ENCODE measurements at places on chromosomes 12 and 14. TPM values are rescaled to one million over a fixed set of nuclear protein-coding genes. Genes with fewer than 3 reads are reported as not detected.

GRCh38 chr14:54355698-54356097, 41.1 kb upstream of the CDKN3 start:
- no peak for DNase-seq

GRCh38 chr12:132669166-132669879, 17.8 kb downstream of the POLE start:
- DNase-seq = no peak

DNA sequence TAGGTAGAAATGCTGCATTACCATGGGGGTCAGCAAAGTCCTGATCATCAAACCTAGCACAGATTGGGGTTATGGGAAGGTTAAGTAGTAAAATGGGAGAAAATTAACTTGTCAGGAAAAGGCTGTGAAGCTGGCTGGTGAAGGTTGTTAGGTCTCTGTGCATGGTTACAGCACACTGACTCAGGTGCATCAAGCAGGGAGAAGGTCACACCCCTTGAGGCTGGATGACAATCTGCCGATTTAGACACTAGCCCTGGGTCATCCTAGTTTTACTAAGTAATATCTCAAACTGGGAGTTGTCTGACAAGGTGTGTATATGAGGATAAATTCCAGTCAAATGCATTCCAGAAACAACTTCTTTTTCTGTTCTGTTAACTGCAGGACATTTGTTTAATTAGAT, 271.1 kb upstream of the LRIG3 start:
- DNase-seq = no peak

GRCh38 chr12:38905480-38906351, at the start of gene CPNE8:
CPNE8 (minus strand) TSS chr12:38905591; CDS start chr12:38905534, 57 bp downstream.
- peak; percentile 4 for DNase-seq

DNA sequence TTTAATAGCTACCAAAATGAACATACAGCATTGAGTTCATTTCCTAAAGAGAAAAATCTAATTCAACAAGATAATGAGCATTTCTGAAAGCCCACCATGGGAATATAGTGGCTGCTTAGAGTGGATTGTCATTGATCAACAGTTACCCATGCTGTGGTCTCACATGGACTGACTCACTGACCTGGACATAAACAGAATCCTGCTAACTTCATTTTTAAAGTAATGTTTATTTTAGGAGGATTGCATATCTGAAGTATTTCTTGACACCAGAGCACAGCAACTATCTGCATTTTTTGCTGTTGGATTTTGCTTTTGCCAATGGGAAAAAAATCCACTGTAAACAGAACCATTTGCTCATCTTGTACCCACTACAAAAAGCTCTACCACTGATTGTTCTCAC, 71.7 kb downstream of the KCNC2 start:
- DNase-seq = no peak

- no peak for DNase-seq
Observed at GRCh38 chr12:48078901-48079300, 27.0 kb downstream of the SENP1 start.

DNA sequence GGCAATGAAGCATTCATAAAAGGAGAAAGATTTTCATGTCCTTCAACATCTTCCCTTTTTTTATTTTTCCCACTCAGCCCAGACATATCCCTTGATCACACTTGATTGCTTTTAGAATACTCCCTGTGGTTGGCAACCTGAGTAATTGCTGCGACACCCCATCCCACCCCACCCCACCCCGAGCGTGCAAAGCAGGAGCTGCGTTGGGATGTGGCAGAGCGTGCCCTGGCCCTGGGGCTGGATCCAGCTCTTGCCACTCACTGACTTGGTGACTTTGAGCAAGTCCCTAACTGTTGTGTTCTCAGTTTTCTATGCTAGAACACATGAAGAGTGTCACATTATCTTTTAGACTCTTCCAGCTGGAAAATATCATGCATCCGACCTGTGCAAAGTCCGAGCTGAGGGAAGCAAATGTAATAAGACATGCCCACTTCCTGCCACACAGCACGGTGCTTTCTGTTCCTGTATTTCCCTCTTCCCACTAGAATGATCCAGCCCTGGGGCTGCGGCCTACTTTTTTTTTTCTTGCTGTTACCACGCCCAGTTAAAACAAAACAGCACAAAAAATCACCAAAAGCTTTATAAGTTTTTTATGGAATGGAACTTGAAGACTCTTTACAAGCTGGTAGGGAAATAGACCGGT, 4.0 kb downstream of the ASCL4 start:
- no peak for DNase-seq

DNA sequence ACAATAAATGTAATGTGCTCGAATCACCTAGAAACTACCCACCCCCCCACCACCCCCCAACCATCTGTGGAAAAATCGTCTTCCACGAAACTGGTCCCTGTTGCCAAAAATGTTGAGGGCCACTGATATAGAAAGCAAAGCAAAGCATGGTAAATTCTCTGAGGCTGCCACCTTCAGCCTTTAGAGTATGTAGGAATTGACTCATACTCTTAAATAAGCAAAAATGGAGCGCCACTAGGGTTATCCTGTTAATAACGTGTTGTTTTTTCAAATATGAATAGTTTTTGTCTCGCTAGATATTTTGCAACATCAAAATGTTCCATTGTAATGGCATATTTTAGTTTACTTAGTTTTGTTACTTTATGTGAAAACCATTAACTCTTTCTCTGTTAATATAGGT, 18.2 kb downstream of the DYNC1H1 start:
- no peak for DNase-seq

DNA sequence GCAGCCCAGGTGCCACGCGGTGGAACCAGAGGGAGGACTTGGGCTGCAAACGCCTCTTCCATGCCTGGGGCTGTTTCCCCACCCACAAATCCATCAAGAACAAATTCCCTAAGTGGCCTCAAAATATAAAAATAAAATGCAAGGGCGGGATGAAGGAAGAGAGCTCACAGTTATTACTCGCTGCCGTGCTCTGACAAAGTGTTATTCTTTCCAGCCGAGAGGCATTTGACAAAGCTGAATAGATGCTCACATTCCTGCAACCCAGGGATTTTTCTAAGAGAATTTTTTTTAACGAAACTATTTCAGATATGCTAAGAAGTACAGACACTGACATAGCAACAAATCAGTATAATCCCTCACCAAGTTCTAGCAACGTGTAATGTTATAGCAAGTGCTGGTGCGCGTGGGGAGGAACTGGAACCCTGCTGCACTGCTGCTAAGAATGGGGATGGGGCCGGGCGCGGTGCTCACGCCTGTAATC, 70.7 kb downstream of the SCARB1 start:
- no peak for DNase-seq

DNA sequence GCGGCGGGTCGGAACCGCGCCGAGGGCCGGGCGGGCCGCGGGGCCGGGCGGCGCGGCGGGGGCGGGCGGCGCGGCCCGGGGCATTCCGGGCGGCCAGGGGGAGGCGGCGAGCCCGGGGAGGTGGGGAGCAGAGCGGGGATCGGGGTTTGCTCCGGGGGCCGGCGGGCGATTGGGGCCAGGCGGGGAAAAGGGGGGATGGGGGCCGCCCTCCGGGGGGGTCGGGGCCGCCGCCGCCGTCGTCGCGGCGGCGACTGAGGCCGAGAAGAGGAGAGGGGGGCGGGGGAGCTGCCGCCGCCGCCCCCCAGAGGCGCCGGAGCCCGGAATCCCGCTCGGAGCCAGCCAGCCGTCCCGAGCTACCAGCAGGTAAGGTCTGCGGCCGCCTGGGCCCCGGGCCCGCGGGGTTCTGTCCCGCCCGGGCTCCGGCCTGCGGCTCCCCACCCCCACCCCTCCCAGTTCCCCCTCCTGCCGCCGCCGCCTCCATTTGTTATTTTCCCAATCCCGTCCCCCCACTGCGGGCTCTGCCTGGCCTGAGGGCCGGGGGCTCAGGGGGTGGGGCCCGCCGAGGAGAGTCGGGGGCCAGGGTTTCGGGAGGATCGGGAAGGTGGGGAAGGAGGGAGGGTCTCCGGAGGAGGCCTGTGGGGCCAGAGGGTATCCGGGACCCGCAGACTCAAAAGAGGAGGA, 403 bp downstream of the ATN1 start:
- no peak for DNase-seq

GRCh38 chr12:113373969-113374368, 15.6 kb downstream of the PLBD2 start:
- no peak for DNase-seq

- DNase-seq = no peak
Observed at GRCh38 chr12:4648104-4648500, 749 bp downstream of the AKAP3 start.

GRCh38 chr12:2229661-2230539, 177.1 kb downstream of the CACNA1C start:
- no peak for DNase-seq

GRCh38 chr12:64400041-64400440, 4.2 kb upstream of the XPOT start:
- no peak for DNase-seq

DNA sequence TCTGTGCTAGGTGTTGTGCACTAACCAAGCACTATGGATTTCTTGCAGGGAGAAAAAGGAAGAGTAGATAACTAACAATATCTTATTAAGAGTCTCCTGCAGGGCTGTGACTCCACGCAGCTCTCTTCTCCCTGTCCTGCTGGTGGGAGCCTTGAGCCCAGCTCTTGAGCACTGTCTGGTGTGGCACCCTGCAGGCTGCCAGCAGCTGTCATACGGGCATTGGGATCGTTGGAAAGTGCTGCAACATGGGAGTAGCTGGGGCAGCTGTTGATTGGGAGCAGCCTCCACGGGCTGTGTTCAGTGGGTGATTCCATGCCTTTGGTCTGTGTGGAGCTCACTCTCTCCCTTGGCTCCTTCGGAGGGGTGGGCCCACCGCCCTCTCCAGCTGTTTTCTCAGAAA, 125.3 kb downstream of the FBXL14 start:
- DNase-seq = no peak

DNA sequence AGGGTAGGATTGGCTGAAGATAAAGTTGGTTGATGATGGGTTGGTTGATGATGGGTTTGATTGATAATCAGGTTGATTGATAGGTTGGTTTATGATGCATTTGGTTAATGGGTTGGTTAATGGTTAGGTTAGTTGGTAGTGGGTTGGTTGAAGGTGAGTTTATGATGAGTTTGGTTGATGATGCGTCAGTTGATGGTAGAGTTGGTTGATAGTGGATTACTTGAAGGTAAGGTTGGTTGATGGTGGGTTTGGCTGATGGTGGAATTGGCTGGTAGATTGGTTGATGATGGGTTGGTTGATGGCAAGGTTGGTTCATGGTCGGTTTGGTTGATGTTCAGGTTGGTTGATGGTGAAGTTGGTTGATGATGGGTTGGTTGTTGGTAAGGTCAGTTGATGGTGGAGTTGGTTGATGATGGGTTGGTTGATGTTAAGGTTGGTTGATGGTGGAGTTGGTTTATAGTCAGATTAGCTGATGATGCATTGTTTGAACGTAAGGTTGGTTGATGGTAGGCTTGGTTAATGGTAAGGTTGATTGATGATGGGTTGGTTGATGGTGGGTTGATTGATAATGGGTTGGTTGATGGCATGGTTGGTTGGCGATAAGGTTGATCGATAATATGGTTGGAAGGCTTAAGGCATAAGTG, 146.4 kb downstream of the ADGRD1 start:
- DNase-seq = no peak

DNA sequence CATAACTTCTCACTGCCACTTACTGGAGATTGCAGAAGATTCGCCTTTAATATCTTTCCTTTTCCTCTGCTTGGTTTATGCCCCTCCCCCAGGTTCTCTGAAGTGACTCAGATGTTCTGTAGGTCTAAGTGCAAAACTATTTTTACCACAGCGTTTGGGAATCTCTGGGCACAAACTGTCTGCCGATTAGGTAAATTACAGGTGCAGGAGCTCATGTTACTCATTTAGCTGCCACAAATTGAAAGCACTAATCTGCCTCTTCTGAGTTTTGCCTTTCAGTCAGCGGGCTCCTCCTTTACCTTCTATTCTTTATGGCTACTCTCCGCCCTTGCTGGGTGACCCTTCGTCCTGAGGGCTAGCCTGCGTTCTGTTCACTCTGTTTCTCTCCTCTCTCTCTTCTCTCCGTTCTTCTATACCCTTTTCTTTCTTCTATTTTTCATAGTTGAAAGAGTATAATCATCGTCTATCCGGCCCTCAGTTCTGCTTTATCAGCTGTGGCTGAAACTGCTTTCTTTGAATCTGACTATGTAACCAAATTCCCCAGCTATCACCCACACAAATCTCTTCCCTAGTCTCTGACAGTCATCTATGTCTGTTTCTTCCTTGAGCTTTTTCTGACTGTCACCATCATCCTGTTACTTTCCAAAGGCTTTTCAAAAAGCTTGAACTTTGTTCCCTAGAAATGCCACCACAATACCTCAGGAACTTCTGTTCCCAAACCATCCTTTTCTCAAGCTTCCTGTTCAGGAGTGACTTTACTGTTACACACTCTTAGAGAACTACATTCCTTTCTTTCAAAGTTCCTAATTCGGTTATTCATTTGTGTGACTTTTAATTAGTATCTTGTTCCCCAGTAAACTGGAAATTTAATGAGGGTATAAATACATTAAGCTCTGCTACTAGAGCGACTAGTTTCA, 4.3 kb upstream of the MYF6 start:
- no peak for DNase-seq

GRCh38 chr12:130936561-130936960, 17.1 kb upstream of the ADGRD1 start:
- DNase-seq = no peak

- no peak for DNase-seq
Observed at GRCh38 chr12:42859612-42860011, 270.1 kb upstream of the PRICKLE1 start.

GRCh38 chr14:61526405-61527312, 168.7 kb upstream of the HIF1A start:
- no peak for DNase-seq

DNA sequence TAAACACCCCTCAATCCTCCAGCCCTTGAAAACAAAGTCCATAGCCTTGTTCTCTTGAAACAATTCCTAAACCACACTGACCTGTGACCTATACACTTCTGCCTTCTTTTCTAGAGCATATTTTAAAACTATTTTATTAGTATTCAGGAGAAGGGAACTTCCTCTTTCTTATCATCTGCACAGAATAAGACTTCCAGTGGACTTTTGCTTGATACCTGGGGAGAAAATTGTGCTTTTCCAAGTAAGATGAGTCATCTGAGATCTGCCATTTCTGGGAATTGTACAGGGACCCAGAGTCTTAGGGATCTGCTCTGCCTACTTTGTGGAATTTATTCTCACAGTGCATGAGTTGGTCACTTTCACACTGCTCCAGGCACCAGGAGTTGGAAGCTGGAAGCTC, 10.5 kb upstream of the WNT5B start:
- no peak for DNase-seq

GRCh38 chr12:128571906-128572810, 251.6 kb downstream of the SLC15A4 start:
- DNase-seq = no peak

SRRM4 gene
- under 0.01 TPM for total RNA-seq

TAS2R50 gene
- total RNA-seq = 2.7 TPM

A2ML1 gene
- total RNA-seq = under 0.01 TPM

HIF1A gene
- 75.1 TPM for total RNA-seq

ADCY4 gene
- total RNA-seq = 3.8 TPM

OR4K1 gene
- not detected for total RNA-seq

EPYC gene
- not detected for total RNA-seq

KRT3 gene
- total RNA-seq = not detected

P2RX2 gene
- not detected for total RNA-seq

IGFBP6 gene
- total RNA-seq = 2.4 TPM

OTOGL gene
- under 0.01 TPM for total RNA-seq
